GF-D8 (cell line): ENCODE measurements at places on chromosomes 4 and X.

DNA sequence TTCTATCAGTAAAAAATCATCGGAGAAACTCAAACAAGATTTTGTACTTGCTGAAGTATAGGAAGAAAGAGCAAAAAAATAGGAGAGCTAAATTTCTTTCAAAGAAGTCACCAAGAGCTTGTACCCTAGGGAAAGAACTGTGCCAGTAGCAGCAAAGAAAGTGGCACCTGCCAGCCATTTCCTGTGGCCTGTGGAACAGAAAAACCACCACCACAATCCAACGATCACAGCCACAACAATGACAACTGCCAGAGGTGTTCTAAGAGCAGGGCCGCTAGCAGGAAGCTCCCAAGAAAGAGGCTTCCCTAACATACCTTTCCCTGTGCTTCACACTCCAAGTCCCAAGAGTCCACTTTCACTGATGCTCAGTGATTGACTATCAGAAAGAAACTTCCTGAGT is 266.1 kb upstream of the GPC4 start:
- no peak for DNase-seq

DNA sequence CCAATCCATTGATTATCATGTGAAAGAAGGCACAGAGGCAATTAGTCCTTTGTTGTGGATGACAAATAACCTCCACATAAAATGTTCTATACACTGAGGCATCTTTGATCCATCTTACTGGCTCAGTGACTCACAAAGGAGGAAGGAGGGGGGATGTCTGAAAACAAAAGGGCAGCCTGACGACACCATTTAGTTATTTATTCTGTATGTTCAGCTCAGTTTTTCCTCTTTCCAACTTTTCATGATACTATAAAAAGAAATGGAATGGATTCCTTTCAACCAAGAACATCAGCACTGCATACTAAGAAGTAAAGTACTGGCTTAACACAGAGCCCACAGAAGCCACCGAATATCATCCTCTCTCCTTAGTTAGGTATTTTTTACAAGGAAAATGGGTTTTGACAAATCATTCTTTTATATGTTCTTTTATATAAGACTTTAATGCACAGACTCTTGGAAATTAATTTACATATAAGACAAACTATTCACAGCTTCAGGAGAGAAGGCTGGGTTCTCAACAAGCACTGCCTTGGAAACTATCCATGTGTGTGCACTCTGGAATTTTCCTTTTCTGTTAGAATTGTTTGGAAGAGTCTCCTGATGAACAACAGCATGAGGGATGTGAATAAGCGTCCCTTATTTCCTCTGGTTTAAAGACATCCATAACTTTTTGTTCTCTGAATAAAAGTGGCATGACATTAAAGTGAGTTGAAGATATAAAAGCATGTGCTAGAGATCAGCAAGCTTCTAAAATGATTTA is 135.6 kb downstream of the TSPAN5 start:
- no peak for DNase-seq

DNA sequence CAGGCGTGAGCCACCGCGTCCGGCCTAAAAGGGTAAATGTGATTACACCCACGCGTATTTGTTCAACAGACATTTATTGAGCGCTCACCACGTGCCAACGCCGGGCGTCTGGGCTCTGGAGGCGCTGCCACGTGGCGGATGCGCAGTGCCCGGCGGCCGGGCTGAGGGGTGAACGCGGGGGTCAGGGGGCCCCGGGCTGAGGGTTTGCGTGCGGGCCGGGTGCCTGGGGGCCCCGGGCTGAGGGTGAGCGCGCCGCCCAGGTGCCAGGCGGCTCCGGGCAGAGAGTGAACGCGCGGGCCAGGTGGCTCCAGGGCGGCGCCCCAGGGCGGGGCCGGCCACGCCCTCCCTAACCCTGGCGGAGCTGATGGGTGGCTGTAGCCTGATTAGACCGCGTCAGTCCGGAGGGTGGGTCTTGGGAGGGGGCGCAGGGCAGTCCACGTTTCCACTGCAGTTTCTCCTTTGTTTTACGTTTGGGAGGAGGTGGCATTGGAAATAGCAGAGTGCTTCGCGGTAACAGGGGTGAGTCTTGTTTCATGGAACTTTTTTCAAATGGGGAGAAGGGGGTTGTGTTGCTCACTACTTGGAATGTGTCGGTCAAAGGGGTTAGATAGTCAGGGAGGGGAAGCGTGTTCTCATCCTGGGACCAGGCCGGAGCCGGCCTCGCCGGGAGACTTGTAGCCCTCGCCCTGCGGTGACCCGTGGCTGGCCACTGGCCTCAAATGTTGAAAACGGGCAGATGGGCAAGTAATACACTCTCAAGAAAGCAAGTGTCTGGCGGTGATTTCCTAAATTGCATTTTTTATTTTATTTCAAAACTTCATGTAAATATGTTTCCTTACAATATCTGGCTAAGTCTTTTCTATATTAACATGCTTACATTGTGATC is at the start of gene ZFP42:
ZFP42 (plus strand) TSS at position 450 of the 886 bp plus-strand sequence. CDS start 7,037 bp downstream, outside the sequence.
- no peak for DNase-seq

GRCh38 chrX:52425775-52426174 is 57.0 kb downstream of the XAGE2 start:
- no peak for DNase-seq

DNA sequence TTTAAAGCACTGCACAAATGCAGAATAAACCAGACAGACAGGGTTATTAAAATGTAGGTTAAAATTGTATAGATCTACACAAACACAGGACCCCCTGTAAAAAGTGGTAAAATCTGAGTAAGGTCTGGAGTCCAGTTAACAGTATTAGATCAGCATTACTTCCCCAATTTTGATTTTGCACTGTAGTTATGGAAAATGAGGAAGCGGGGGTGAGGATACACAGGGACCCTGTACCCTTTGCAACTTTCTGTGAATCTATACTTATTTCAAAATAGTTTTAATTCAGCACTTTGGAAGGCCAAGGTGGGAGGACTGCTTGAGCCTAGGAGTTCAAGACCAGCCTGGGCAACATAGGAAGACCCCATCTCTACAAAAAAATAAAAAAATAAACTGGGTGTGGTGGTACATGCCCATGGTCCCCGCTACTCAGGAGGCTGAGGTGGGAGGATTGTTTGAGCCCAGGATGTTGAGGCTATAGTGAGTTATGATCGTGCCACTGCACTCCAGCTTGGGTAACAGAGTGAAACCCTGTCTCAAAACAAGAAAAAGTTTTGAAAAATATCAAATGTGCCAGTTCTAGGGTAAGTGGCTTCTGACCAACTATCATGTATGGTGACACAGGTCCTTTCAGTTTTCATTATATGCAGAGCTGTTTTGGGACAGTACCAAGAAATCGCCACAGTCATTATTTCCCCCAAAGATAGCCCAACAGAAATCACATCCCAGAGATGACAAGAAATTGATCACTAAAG is 17.7 kb downstream of the SEL1L3 start:
- DNase-seq: no peak

DNA sequence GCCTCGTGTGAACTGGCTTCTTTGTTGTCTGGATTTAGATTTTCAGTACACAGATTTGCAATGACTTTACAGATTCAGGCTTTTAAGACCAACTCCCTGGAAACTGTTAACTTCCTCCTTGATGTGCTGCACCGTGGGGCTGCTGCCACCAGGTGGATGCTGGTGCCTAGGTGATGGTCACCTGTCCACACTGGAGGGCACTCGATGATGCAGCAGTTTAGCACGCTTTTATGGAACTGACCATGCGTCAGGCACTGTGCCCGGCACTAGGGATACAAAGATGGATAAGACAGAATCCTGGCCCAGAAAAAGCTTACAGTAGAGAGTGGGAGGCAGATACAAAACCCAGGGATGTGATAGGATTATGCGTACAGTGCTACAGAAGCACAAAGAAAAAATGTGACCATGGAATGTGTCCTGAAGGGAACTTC is 180.7 kb downstream of the CEP135 start:
- DNase-seq: no peak

- DNase-seq: no peak
Observed at GRCh38 chr4:174314770-174315169, 31.1 kb downstream of the CEP44 start.

- DNase-seq: no peak
Observed at GRCh38 chr4:174210354-174210753, 73.1 kb downstream of the FBXO8 start.

GRCh38 chr4:180538384-180539057 is 1704.7 kb upstream of the TENM3 start:
- DNase-seq: no peak

- DNase-seq: no peak
Observed at GRCh38 chrX:43266487-43266886, 389.6 kb upstream of the MAOA start.

- DNase-seq: no peak
Observed at GRCh38 chr4:110742143-110742542, 119.3 kb upstream of the PITX2 start.

- no peak for DNase-seq
Observed at GRCh38 chr4:185369731-185370130, 26.0 kb downstream of the LRP2BP start.

- DNase-seq: no peak
Observed at GRCh38 chr4:81350040-81350439, 121.7 kb downstream of the RASGEF1B start.

GRCh38 chr4:151100531-151100930 is 1.1 kb downstream of the RPS3A start:
- no peak for DNase-seq

DNA sequence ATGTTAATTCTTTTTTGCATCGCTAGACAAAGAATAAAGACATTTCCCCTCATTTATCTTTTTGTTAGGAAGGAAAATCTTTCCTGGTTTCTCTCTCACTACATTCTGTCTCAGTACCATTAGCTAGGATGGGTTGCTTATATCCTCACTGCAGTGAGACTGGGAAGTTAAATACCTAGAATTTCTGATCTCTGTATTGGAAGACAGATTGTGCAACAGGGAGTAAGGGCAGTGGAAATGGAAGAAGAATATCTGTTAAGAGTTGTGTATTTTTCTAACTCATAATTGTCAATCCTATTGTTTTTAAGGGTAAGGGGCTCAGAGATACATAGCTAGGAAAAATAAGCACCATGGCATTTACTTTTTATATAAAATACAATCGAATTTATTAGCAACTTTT is 19.6 kb downstream of the PTPN13 start:
- DNase-seq: no peak

DNA sequence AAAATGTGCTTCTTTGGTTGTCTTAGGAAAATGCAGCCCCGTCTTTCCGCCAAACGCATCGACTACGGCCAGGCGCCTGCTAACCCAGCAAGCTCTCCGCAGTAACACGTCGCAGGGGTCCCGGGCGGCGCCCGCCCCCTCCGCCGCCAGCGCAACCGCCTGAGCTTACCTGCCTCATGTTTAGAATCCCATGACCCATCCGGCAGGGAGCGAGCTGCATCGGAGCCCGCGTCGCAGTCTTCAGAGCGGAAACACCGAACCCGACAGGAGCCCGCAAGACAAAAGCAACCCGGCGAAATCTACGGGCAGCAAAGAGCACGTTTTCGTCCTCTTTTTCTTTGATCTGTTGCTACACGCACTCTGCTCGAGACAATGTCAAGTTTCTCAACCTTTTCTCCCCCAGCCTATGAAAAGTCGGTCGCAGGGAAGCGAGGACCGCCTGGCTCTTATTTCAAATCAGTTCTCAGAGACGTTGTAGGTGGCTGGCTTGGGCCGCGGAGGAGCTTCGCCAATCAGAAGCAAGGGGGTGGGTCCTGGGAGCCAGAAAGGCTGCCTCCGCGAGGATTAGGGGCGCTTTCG is at the start of gene MID1:
MID1 (minus strand) TSS at position 465 of the 579 bp plus-strand sequence. CDS start 53,038 bp downstream, outside the sequence.
- no peak for DNase-seq

DNA sequence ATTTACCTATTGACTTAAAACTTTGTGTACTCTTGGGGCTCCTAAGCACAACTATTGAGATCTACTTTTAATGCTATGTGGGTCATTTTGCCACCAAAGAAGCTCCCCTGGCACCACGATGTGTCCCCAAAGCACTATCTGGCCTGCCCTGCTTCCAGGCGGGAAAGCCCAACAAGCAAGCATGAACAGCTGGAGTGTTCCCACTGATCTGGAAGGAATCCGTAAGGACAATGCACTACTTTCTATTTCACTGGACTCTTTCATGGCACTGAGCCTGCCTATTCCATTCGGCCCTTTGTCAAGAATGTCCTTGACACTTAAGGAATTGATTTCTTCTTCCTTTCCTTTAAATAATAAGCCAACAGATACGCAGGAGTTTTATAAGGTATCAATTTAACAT is 38.8 kb downstream of the GRIA3 start:
- no peak for DNase-seq

DNA sequence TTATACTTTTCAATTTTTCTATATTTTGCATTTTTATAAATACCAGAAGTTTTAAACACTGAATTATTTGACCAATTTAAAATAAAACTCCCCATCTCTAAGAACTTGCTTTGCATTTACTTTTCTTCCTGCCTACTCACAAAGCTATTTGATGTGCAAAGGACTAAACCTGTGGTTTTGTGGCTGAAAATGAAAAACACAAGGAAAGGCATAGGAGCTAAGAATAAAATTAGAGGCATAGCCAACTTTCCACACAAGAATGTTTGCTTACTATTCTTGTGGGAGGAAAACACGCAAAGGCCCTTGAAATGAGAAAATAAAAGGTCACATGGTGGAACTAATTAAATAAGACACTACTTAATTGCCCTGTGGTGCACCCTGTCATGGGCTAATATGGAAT is 221.2 kb downstream of the KLHL13 start:
- no peak for DNase-seq

GRCh38 chr4:182252220-182252619 is 9.0 kb downstream of the TENM3 start:
- DNase-seq: no peak

DNA sequence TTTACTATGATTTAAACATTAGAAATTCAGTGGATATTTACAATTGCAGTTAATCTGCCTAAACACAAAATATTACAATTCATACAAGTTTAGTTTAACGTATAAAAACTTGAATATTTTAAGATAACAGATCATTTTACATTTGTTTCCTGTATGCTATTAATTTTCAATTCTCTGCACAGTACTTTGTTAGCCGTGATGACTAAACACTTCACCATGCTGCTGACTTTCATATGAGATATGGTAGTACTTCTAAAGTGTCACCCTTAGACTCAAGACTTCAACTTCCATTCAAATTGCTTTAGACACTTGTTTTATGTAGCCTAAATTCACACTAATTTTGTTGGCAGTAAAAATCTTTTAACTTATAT is 1646.4 kb upstream of the ADGRL3 start:
- no peak for DNase-seq

- DNase-seq: no peak
Observed at GRCh38 chr4:7630568-7631287, 196.0 kb upstream of the PSAPL1 start.

- DNase-seq: peak; percentile 39
Observed at GRCh38 chrX:65688403-65688871, 21.0 kb downstream of the MSN start.

DNA sequence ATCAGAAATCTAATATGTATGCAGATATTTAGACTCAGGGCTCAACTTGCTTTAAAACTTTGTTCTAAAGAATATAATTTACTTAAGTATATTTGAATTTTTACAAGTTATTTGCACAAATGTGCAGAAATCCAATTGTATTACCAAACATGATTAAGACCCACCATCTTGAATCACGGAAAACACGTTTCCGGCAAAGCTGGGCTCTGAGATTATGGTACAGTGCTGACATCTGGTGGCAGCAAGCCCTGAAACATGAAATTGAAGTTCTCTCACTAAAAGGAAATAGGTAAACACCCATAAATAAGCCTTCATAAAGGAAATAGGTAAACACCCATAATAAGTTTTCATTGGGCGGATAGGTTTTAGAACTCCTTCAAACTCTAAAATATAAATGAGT is 98.3 kb upstream of the MAOA start:
- DNase-seq: no peak

GRCh38 chr4:48205626-48206025 is 64.0 kb downstream of the TEC start:
- no peak for DNase-seq
